Caco-2 (cell line): ENCODE measurements at places on chromosomes 3 and 15. TPM values are rescaled to one million over a fixed set of nuclear protein-coding genes. Genes with fewer than 3 reads are reported as not detected.

- no peaks in the 10 kb centered on the region for H3K27me3 ChIP-seq
- peak overlapping the region; percentile 97 for H3K27ac ChIP-seq
- 0 out of 2 replicates have a peak, but pooled peaks cover 4% of the 10 kb centered on the region for H3K4me1 ChIP-seq
- peak overlapping the region; percentile 96 for H3K4me3 ChIP-seq
These were observed 29.7 kb downstream of the EFCAB12 start for GRCh38 chr3:129398803-129399144.

- DNase-seq = no peak
- H3K27ac ChIP-seq = no peak overlapping the region
- H3K36me3 ChIP-seq = no peaks in the 10 kb centered on the region
- H3K27me3 ChIP-seq = no peaks in the 10 kb centered on the region
These were observed 51.7 kb downstream of the CNTN3 start for GRCh38 chr3:74562558-74563269.

- H3K4me3 ChIP-seq = no peak overlapping the region
- H3K27me3 ChIP-seq = no peaks in the 10 kb centered on the region
- no peaks in the 10 kb centered on the region; the same call in 1 of the 2 replicates for H3K4me1 ChIP-seq
- H3K27ac ChIP-seq = no peak overlapping the region
- DNase-seq = no peak
These were observed 19.5 kb upstream of the CDCP1 start for GRCh38 chr3:45165497-45166283.

DNA sequence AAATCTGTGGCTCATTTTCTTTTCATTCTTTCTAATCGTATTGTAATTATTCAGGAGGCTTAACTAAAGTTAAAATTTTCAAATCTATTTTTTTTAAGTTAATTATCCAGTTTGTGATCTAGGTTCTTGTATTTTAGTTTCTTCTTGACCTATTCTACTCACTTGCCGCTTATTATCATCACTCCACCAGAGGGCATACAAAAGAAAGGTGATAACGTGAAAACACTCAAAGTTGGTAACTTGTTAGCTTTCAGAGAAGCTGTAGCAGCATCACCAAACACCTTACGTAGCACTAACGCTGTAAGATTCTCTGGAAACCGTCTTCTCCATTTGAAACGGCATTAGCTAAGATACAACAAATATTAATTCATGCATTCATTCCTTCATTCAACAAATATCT lies 4.8 kb downstream of the GNB4 start:
- H3K36me3 ChIP-seq = no peaks in the 10 kb centered on the region
- no peak overlapping the region for H3K27ac ChIP-seq
- peak; percentile 44 for DNase-seq
- no peaks in the 10 kb centered on the region for H3K4me1 ChIP-seq
- H3K27me3 ChIP-seq = no peaks in the 10 kb centered on the region

GRCh38 chr15:27241943-27242342 lies 271.0 kb downstream of the GABRG3 start:
- no peak overlapping the region for H3K4me3 ChIP-seq
- no peaks in the 10 kb centered on the region for H3K27me3 ChIP-seq
- H3K36me3 ChIP-seq = no peaks in the 10 kb centered on the region
- no peak for DNase-seq
- H3K27ac ChIP-seq = no peak overlapping the region
- no peaks in the 10 kb centered on the region for H3K4me1 ChIP-seq

- H3K4me1 ChIP-seq = no peaks in the 10 kb centered on the region
- H3K36me3 ChIP-seq = no peaks in the 10 kb centered on the region
- no peak overlapping the region for H3K27ac ChIP-seq
- no peak for DNase-seq
These were observed 349.4 kb upstream of the DCBLD2 start for GRCh38 chr3:99250821-99251355.

GRCh38 chr3:155549087-155549486 lies 195.8 kb downstream of the PLCH1 start:
- no peaks in the 10 kb centered on the region for H3K4me1 ChIP-seq
- H3K4me3 ChIP-seq = no peak overlapping the region
- H3K27me3 ChIP-seq = no peaks in the 10 kb centered on the region
- no peak for DNase-seq
- no peak overlapping the region for H3K27ac ChIP-seq

DNA sequence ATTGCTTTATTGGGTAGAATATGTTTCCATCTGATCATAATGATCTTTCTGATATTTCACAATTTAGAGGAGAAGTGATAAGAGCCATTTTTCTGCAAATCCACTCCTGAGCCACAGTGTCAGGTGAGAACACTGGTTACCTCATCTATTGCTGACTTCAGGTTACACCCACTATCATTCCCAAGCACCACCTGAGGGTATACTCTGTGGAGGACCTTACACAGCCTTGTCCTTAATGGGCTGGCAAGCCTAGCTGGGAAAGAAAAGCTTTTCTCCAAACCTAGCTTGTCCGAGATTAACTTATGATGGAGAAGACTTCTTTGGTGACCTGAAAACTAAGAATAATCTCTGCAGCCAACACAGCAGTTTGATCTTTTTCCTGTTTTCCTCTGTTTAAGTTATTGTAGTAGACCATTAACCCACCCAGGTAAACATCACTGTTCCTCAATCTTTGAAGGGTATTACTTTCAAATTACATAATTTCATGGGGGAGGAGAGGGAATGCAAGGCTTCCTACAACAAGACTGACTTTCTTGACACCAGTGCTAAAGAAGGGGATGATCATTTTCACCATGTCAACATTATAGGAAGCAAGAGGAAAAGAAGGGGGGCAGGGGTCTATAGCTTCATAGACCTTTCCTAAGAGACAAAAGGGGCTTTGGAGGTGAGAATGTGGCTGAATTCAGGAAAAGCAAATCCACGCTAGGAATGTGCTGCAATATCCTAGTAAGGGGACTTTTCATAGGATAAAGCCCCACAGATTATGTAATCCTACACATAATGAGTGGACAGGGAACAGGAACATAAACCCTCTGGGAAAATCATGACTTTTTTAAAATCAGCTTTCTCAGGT lies 1.7 kb downstream of the NCEH1 start:
- H3K27me3 ChIP-seq = no peaks in the 10 kb centered on the region
- no peak overlapping the region; the same call in 1 of the 2 replicates for H3K4me3 ChIP-seq
- DNase-seq = no peak
- peaks cover 24% of the 10 kb centered on the region for H3K4me1 ChIP-seq
- H3K27ac ChIP-seq = no peak overlapping the region

DNA sequence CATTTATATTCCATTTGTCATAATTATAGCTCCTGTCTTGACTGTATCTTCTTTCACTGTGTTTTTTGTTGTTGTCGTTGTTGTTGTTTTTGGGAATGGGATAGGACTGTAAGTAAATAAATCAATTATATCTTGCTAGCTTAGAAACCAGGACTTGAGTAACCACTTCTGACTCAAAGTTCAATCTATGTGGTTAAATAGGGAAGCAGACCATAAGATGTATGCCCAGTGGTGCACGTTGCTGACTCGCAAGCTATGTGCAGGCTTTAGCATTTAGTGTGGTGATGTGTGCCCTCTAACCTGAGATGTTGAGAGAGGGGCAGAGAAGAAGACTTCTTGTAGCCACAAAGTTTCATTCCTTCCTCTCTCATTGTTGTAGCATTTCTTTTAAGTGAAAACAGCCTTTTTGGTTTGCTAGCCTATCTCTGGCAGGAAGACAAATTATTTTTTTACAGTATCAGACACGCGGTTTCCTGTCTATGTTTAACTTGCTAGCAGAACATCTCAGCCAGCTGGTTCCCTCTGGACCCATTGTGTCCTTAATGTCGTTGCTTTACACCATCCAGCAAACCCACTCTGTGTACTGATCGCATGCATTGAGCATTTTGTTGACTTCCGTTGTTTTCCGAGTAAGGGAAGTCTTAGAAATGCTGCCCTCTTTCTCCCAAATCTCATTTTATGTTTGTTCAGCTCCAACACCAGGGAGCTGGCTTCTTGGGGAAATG lies 52.1 kb downstream of the TGFBR2 start:
- H3K27me3 ChIP-seq = no peaks in the 10 kb centered on the region
- no peak overlapping the region for H3K4me3 ChIP-seq
- peaks cover 8% of the 10 kb centered on the region for H3K36me3 ChIP-seq
- peak overlapping the region; percentile 46 for H3K27ac ChIP-seq
- H3K4me1 ChIP-seq = peaks cover 49% of the 10 kb centered on the region

DNA sequence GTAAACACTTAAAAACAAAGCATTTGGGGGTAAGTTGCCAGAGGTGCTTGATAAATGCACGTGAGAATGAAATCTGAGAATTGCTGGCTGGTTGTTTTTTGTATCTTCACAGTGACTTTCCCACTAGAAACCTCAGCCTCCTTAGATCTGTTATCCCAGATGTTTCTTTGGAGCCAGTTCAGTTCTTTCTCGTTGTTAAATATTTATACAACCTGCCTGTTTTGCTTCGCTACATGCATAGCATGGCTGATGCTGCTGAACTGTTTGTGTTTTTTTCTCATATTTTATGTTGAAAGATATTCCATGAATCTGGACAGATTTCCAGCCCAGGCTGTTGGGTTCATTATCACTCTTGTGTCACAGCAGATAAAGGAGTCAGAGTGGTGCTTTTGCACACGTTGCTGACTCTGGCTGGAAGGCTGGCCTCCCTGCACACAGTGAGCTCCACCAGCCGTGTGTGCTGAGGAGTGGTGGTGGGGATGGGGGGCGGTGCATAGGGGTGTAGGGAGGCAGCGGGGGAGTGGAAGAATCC lies 80.2 kb downstream of the ARNT2 start:
- H3K27me3 ChIP-seq = no peaks in the 10 kb centered on the region
- no peaks in the 10 kb centered on the region for H3K36me3 ChIP-seq
- DNase-seq = no peak
- no peak overlapping the region for H3K4me3 ChIP-seq

DNA sequence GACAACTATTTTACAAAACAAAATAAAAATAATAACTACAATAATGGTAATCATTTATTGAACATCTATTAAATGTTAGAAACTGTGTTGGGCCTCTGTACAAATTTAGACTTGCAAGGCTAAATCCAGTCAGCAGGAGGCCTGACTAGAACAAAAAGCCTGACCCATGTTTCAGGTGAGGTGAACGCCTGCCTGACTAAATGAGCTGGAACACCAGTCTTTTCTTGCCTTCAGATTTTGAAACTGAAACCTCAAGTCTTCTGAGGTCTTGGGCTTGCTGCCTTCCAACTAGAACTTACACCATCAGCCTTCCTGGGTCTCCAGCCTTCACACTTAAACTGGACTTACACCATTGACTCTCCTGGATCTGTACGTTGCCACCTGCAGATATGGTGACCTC lies 706.9 kb downstream of the TBL1XR1 start:
- no peak overlapping the region for H3K27ac ChIP-seq
- H3K36me3 ChIP-seq = no peaks in the 10 kb centered on the region
- no peak for DNase-seq
- H3K4me3 ChIP-seq = no peak overlapping the region
- no peaks in the 10 kb centered on the region for H3K4me1 ChIP-seq
- no peaks in the 10 kb centered on the region for H3K27me3 ChIP-seq

DNA sequence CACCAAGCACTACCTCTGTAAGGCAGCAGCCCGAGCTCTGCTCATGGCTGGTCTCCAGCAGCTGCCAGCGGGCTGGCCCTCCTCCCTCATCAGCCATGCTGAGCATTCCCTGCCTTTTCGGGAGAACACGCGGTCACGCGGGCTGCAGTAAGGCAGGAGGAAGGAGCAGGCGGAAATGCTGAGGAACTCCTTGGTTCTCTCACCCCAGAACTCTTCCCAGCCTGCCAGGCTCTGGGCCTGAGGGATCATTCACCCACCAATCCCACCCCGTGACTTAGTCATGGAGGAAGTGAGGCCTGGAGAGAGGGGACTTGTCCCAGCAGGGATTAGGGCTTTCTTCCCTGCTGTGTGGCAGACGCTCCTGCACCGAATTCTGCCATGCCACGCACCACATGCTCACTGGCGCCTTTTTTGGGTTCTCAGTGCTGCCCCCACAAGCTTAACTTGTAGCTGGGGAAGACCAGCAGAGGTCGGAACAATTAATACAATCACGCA lies 42.9 kb upstream of the RPL32 start:
- H3K36me3 ChIP-seq = no peaks in the 10 kb centered on the region
- H3K4me3 ChIP-seq = no peak overlapping the region
- H3K4me1 ChIP-seq = no peaks in the 10 kb centered on the region
- H3K27ac ChIP-seq = no peak overlapping the region
- DNase-seq = no peak

- H3K27me3 ChIP-seq = no peaks in the 10 kb centered on the region
- no peaks in the 10 kb centered on the region; the same call in 1 of the 2 replicates for H3K36me3 ChIP-seq
- no peak overlapping the region for H3K27ac ChIP-seq
- H3K4me3 ChIP-seq = no peak overlapping the region
- peaks cover 31% of the 10 kb centered on the region for H3K4me1 ChIP-seq
These were observed 80.0 kb upstream of the EPHA6 start for GRCh38 chr3:96734273-96735009.

DNA sequence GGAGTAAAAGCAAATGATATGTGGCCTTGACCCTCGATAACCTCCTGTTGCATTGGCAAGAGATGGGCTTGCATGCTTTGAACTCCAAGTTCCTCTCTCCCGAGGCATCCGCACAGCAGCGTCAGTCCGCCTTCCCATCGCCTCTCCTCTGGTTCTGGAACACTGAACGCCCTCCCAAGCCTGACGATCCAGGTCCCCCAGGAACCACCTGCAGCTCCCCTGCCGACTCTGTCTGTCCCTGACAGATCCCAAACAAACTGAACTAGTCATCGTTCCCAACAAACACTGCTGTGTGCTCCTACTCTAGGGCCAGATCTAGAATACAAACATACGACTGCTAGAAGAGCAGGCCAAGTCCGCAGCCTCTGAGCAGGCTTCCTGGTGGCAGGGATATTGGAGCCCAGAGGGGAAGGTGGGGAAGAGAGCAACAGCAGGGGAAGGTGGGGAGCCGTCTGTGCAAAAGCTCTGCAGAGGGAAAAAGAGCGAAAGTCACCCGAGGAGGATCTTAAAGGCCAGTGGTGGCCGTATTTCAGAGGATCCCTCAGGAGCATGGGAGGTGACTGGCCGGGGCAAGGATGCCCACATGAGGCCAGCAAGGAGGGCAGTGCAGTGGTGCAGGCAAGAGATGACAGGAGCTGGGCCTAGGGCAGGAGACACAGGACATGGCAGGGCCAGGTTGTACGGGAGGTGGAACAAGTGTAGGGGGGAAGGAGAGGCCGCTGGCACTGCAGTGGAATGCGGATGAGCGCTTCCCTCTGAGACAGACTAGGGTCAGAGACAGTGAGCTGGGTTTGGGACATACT lies 50.8 kb downstream of the PCSK6 start:
- DNase-seq = no peak
- no peaks in the 10 kb centered on the region for H3K27me3 ChIP-seq
- H3K4me1 ChIP-seq = peaks cover 36% of the 10 kb centered on the region
- no peaks in the 10 kb centered on the region for H3K36me3 ChIP-seq
- H3K27ac ChIP-seq = peak overlapping the region; percentile 84
- no peak overlapping the region for H3K4me3 ChIP-seq

The EPHB1 gene
- total RNA-seq = 2.3 and 4.6 TPM in 2 replicates

The KBTBD12 gene
- total RNA-seq = not detected in 2 replicates

The SH2D7 gene
- total RNA-seq = not detected in 2 replicates

The KLF13 gene
- total RNA-seq = 16.6 and 18.8 TPM in 2 replicates

The NANOGP8 gene
- not detected in 2 replicates for total RNA-seq

The TPRG1 gene
- 1.5 and 1.6 TPM in 2 replicates for total RNA-seq

The C3orf33 gene
- 4.2 and 5.4 TPM in 2 replicates for total RNA-seq

The ABHD6 gene
- total RNA-seq = 15.4 and 16.1 TPM in 2 replicates

The USF3 gene
- 10.9 and 12.1 TPM in 2 replicates for total RNA-seq

The MYLK gene
- 18.8 and 23.0 TPM in 2 replicates for total RNA-seq
